ENCODE measurements at places on chromosomes 2 and 18. TPM values are rescaled to one million over a fixed set of nuclear protein-coding genes. Genes with fewer than 3 reads are reported as not detected.
A peak's percentile ranks its signal among the peaks of the same experiment; 100 is the strongest.

GRCh38 chr2:50922506-50922905, 109.4 kb downstream of the NRXN1 start:
- DNase-seq = no peak

- DNase-seq = no peak
Observed at GRCh38 chr18:77165503-77166188, 33.1 kb upstream of the MBP start.

DNA sequence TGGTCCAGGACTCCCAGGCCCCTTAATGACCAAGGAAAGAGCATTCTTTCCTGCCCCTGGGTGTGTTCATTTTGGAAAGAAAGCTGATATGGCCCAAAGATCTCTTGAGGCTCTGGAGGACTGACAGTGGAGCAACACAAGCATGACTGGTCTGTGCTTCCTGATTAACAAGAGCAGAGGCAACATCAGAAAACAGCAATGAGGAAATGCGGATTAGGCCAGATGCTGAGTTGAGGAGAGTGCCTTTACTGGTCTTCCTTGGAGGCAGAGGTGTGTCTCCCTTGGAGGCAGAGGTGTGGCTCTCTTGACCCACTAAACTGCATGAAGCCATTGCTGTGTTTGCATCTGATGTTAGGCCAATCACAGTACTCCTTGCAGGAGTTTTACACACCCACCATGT, 19.9 kb downstream of the IL36B start:
- DNase-seq = no peak

DNA sequence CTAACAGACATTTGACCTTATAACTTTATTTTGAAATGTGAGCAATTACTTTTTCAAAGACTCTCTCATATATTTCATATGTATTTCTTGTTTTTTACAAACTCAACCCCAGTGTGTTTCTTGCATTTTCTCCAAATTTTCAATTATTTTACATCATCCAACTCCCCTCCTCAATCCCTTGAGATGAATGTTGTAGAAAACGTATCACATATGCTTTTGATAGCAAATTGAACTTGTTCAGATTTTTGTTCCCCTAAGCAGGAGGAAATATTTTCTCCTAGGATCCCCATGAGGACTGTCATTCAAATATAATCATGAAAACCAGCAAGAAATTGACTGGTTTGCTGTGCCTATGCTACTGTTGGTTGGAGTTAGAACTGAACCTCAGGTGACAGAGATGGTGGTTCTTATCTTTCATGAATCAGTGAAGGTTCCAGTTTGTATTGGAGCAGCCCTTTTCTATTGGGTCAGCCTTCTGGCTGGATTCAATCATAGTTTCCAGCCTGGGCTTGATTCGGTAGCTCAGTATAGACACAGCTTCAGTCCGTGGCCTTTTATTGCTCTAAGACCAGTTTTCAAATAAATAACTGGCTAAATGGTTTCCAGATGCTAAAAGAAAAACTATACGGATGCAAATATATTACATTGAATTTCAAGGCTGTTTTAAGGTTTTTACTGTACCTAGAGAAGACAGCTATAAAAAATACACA, 591.0 kb downstream of the EPHA4 start:
- no peak for DNase-seq

DNA sequence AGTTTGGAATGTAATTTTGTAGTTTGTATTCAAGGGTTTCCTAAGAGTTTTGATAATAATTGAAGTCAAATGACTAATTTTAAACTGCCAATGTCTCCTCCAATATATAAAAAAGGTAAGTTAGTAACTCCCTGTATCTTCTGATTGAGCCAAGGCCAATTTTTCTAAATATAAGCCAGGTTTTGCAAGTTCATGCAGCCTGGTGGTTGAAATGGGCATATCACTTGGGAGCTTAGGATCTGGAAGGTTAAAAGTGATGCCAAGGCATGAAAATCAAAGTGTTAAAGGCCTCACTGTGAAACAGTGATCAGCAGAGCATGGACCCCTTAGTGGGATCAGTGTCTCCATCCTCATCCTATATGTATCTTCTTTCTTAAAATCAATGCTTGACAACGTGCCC, 60.5 kb downstream of the MERTK start:
- no peak for DNase-seq

The RNPEPL1 gene
- 63.6 TPM for polyA plus RNA-seq

GRCh38 chr18:54023471-54023870, 201.0 kb downstream of the MBD2 start:
- DNase-seq = peak; percentile 25

DNA sequence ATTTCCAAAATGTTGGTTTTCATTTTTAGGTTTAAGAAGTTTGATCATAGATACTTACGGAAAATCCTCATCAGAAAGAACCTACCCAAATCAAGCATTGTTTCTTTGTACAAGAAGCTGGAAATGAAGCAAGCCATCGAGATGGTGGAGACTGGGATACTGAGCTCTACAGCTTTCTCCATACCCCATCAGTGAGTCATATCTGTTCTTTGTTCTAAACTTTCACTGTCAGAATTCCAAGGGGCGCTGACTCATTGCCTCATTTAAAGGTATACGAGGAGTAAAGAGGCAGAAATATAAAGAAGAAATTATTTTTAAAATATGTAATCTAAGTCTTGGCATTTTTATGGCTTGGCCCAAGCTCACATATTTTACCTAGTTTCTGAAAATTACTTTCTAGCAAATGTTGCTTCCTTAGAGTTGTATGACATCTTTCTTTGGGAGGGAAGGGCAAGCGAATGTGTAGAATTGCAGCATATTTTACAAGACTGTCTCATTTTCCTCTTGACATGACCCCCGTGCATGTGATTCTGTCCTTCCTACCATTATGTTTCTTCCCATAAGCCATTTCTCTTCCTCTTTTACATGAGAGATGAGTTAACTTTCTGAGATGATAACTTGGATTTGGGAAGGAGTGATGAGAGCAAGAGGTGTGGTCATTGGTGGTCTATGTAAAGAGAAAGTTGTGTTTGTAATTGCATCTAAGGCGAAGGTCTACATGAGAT, 41.2 kb downstream of the SLC9A4 start:
- peak; percentile 88 for DNase-seq

DNA sequence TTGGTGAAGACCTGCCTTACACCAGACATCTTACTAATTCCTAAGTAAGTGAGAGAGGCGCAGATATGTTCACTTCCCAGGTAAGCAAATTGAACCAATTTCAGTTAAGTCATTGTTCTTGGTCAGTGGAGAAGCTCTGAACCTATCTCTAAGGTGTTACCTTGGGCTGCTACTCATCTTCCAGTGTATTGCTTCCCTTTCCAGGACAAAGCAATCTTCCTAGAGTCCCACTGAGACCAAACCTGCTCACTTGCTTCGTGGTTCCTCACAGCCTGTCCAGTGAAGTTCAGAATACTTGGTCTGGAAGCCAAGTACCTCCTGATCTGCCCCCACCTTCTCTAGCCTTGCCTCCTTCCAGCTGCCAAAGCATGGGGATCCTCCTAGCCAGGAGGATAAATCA, 22.5 kb upstream of the GBX2 start:
- no peak for DNase-seq

GRCh38 chr2:8329660-8330622, 351.9 kb upstream of the ID2 start:
- no peak for DNase-seq

The ARHGAP15 gene
- polyA plus RNA-seq = 18.2 TPM

GRCh38 chr2:240192661-240193060, 52.2 kb upstream of the OTOS start:
- no peak for DNase-seq

The FEV gene
- 2.9 TPM for polyA plus RNA-seq

GRCh38 chr2:176418768-176419167, 149.5 kb downstream of the MTX2 start:
- no peak for DNase-seq

The NEURL3 gene
- polyA plus RNA-seq = 6.2 TPM

GRCh38 chr2:16206191-16206944, 266.0 kb downstream of the MYCN start:
- DNase-seq = no peak

GRCh38 chr18:44981121-44981520, 300.4 kb downstream of the SETBP1 start:
- DNase-seq = no peak

- DNase-seq = no peak
Observed at GRCh38 chr18:54033052-54033451, 191.4 kb downstream of the MBD2 start.

DNA sequence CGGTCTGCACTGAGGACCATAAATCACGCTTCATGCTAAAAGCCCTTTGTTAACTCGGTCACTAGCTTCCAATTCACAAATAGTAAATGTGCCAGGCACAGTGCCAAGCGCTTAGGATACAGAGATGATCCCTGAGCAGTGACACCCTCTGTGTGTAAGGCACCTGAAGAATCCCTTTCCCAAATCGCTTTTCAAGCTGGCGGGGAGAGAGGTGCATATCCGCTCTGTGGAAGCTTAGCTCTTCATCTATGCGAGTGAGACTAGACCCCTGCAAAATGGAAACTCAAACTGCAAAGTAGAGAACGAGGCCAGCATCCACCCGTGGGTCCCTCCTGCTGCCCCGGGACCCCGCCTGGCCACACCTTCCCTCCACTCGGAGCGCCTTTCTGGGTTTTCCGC, 2.4 kb downstream of the PIEZO2 start:
- no peak for DNase-seq

The NBEAL1 gene
- 6.5 TPM for polyA plus RNA-seq

GRCh38 chr18:30406728-30407127, 635.8 kb downstream of the DSC3 start:
- DNase-seq = no peak

- no peak for DNase-seq
Observed at GRCh38 chr2:210392469-210392881, 77.5 kb upstream of the MYL1 start.

The DCAF17 gene
- polyA plus RNA-seq = 5.9 TPM

GRCh38 chr2:186445506-186445905, 40.6 kb upstream of the ZC3H15 start:
- DNase-seq = no peak

GRCh38 chr2:27989149-27989548, 98.6 kb downstream of the BABAM2 start:
- no peak for DNase-seq

The SCN3A gene
- 0.60 TPM for polyA plus RNA-seq

DNA sequence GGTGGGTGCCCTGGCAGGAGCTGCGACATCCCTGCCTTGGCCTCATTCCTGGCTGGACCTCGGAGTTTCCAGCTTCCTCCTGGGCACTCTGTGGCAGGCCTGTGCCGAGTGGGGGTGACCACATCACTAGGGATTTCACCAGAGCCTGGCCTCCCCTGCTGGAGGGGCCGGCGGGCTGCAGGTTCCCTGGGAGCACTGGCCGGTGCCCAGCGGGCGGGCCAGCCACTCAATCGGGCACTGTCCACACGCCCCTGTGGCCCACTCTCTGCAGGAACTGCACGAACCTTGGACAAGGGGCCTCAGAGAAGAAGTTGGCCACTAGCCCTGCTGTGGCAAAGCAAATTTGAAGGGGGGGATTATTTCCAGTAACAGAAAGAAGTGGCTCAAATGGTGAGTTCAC, 110.7 kb upstream of the APCDD1 start:
- DNase-seq = no peak

The IL36RN gene
- polyA plus RNA-seq = not detected
